Stimulated activated CD8-positive, alpha-beta memory T cell treated with anti-CD3 and anti-CD28 coated beads, Interleukin-2, amount 100 ng/mL, for 1 hour (primary cell): ENCODE measurements at places on chromosomes 11 and 22.

DNA sequence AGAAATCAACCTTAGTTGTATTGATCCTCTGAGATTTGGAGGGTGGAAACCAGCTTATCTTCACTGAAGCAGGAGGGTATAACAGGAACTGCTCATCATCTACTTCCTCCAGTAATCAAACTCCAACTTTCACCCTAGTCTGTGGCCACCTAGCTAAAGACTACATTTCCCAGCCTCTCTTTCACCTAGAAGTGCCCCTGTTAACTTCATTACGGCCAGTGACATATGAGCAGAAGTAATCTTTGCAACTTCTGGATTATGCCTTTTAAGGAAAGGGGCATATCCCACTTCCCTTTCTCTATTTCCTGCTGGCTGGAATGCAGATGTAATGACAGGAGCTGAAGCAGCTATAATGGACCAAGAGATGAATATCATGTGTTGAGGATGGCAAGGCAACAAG is 7.6 kb upstream of the VPS37C start:
- DNase-seq: no peak

DNA sequence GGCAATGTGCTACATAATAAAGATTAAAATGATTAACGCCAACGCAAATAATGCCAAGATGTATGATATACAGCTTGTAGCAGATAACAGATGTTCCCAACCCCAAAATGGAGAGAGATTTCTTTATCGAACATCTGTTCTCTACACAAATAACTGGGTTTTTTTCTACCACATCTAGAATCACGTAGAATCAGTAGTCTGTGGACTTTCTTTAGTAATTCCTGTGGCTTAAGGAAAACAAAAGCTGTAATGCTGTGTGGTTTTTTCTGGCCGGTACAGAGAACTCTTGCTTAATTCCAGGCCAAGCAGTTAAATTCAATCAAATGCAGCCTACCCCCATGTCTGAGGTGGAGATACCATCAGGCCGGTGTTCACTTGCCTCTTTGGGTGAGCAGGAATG is 303.4 kb downstream of the FAT3 start:
- no peak for DNase-seq

DNA sequence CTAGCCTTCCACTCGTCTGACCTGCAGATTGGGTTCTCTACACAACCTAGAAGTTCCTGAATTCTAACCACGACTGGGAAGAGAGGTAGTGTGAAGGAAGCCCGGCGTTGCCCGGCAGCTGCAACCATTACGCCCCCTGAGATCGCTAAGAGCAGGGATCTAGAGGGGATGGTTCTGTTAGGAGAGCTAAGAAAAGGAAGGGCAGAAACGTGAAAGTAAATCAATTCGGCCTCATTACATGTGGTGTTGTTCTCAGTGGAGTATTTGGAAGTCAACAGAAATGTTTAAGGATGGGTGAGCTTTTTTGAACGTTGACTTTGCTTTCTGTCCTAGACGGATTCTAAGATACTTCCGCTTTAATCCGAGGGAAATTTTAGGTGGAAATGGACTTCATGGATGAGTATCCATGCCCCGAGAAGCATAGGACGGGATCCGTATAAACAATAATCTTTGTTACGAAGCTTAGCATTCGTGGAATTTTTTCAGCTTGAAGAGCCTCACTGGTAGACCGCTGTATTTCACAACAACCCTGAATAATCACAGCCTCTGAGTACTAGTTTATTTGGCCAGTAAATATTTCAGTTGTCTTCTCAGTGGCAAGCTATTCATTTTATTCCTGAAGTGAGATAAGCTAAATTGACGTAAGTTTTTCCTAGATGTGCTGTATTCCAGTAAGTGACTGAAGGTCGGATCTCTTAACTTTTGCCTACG is 629 bp downstream of the ATP5MG start:
- DNase-seq: no peak

- no peak for DNase-seq
These were observed 20.8 kb upstream of the RFPL3 start for GRCh38 chr22:32336771-32337424.

DNA sequence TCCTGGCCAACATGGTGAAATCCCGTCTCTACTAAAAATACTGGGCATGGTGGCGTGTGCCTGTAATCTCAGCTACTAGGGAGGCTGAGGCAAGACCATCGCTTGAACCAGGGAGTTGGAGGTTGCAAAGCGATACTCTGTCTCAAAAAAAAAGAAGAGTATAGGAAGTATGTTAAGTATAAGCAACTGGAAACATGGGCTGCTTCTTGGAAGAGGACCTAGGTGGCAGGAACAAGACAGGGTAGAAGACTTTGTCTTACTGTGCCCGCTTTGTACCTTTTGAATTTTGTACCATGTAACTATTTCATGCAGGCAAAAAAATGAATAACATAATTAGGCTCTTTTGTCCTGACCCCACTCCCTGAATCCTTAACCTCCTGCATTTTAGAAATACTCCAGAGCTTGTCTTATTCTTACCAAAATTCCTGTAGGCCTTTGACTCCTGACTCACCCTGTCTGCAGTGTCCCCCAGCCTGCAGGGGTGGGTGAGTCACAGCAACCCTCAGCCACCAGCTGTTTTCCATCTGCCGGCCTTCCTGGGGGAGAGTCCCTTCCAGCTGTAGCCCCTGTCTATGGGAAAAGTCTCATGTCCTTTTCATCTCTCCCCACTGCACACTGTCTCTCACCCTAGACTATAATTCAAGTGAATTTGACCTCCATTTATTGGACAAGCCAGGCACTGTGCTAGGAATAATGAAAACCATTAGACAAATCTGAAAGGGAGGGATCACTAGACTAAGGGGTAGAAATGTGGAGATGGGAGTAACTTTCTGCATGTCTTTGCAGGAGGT is 41.8 kb downstream of the TXN2 start:
- no peak for DNase-seq

DNA sequence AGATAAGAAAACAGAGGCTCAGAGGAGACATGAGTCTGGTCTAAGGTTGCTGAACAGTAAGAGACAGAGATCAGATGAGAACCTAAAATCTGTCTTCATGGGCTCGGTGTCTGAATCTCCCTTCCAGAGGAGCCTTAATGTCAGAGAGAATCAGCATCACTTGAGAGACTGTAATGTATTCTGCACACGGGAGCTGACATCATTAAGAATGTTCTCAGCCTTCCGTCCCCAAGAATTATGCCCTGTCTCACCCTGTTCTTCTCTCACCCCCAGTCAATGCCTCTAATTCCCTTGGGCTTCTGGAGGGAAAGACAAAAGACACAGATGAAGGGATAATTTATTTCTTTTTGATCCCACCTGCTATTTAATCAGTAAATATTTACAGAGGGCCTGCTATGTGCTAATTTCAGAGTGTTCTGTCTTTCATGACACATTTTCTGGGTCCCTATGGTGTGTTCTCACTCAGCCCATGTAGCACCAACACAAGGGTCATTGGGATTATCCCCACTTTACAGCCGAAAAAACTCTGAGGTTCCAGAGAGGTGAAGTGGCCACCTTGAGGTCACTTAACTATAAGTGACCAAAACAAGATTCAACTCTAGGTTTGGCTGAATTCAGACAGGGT is 61.8 kb downstream of the CD82 start:
- no peak for DNase-seq

DNA sequence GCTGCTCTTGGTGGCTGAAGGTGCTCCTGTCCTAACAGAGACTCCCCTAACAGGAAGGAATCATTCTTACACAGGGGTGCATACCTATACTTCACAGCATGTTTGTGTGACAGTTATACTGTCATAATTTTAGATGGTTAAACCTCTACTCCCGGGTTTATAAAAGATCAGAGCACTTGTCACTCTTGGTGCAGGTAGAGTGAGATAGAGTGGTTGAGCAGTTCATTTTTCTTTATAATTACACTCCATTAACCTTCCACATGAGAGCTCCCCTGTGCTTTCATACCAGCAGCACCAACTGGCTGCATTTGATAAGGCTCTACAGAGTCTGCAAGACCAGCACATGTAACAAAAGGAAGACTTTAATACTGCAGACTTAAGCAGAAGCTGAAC is 72.9 kb downstream of the LARGE2 start:
- DNase-seq: no peak

GRCh38 chr11:124190298-124191139 is 7.4 kb downstream of the OR10D3 start:
- no peak for DNase-seq

DNA sequence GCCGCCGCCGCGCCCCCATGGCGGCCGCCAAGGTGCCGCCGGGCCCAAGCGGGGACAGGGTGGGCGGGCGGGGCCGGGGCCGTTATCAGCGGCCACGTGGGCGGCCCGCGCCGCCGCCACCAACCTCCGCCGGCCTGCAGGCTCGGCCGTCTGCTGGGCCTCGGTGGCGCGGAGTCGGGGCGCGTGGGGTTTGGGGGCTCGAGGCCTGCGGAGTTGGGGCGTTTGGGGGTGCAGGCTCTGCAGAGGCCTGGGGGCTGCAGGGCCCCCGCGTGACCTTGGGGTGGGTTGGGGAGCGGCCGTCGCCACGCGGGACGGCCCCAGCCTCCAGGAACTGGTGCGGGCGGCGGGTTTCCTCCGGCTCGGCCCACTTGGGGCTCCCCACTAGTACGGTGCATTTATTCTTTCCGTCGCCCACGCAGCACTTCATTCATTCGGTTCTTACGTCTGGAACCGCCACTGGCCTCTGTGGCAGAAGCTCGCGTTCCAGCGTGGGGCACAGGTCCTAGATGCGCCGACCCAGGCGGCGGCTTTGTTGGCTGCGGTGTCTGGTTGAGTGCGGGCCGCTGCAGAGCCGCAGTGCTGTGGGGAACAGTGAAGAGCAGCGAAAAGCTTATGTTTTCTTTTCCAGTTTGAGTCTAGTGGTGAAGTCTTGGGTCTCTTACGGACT is 740 bp upstream of the TRMT2A start:
- peak; percentile 41 for DNase-seq

DNA sequence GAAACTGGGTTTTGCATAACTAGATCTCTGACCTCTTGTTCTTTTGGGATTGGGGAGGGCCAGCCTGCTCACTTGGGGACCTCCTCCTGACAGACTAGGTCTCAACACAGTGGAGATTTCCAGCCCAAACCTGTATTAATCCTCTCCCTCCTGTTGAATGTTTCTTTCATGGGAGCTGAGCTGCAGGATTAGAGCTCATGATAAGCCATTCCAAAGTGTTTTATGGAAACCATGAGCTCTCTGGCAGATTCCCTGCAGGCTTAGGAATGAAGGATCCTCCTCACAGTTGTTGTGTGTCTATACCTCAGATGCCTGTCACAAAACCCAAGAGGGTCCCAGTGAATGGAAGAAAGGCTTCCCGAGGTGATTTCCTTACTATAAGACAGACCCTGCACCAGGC is 248.4 kb upstream of the B3GAT1 start:
- no peak for DNase-seq

DNA sequence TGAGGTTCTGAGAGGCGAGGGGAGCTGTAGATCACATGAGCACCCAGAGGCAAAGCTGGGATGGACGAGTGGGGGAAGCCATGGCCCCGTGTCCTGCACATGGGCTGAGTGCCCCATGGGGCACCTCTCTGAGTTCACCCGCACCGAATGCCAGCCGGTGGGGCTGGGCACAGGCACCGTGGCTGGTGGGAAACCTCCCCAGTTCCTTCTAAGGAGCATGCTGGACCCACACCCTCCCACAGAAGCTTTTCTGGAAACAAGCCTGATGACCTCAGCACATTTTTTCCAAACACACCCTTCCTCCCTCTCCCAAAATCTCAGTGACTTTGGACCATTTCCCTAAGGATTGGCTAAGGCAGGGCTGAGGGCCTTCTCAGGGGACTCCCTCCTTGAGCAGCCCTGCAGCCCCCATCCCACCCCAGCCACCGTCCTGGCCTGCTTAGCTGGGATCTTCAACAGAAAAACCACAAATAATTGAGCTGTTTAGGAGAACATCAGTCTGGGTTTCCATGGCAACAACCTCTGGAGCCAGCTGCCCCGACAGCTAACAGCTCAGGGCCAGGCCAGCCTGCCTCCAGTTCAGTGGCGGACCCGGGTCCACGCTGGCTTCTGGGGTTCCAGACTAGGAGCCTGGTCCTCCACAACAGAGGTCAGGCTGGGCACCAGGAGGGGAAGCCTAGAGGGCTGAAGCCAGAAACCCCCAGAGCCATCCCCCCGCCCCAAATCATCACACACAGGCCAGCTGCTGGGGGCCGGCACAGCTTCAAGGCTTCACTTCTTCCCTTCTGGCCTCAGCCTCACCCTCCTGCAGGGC is 18.1 kb upstream of the LINC01488 start:
- DNase-seq: no peak

- no peak for DNase-seq
These were observed 917 bp downstream of the RPS6KA4 start for GRCh38 chr11:64359712-64360445.

- DNase-seq: no peak
These were observed 36.9 kb upstream of the LINC01488 start for GRCh38 chr11:69444381-69445130.

DNA sequence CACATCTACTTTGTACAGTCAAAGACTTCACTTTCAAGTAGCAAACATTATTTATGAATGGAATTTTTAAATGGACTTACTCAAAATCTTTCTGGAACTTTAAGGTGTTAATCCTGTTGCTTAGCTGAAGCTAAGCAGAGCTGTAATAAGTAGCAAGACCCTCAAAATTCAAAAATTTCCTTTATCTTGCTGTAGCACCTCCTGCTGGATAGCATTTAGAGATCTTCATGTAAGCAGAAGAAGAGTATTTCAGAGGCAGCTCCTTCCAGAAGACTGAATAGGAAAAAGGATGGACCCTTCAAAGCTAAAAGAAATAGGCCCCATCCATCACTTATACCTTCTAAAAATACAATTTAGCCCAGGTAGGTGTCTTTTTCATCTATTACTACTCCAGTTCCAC is 3.4 kb downstream of the PHF21A start:
- DNase-seq: no peak

DNA sequence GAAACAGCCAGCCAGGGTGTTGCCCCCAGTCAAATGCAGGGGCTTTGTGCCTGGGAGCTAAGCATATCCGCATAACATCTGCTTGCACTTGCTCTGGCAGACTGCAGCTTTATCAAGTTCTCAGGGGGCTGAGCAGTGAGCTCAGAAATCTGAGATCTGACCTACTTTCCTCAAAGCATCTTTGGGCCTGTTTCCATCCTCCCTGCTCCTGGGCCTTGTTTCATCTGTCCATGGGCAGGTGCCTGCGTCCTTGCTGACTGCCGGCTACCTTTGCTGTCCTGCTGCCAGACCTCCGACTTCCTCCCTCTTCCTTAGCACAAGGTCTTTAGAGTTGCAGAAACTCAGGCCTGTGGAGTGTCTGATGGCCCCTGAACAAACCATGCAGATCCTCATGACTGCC is 131.2 kb upstream of the B3GAT1 start:
- DNase-seq: no peak

DNA sequence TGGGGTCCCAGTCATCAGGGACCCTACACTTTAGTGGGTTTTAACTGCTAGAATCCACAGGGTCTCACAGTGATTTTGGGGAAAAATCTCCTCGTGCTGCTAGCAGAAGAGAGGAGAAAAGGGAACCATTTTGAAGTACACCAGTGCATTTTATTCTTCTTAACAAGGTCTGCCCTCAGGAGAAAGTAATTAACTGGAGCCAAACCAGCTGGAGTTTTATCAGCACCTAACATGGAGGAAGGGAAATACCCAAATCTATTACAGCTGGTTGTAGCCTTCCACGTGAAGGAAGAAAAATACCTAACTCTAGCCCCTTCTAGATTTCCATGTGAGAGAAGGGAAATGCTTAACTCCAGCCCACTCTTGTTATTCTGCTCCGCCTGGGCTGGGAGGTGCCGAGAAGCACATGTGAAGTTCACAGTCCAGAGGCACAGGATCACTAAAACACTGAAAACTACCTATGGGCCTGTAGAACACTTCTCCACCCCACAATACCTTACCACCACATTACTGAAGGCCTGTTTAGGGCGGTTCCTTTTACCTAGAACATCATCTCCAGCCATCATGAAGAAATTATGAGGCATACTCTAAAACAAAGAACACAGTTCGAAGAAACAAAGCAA is 31.3 kb upstream of the TEAD1 start:
- no peak for DNase-seq

GRCh38 chr11:1739576-1739975 is 10.8 kb downstream of the IFITM10 start:
- DNase-seq: no peak
